D341Med (cell line): ENCODE measurements at places on chromosomes 5 and 9.

- peak; percentile 25 for DNase-seq
Observed at GRCh38 chr9:95907794-95908193, 32.3 kb downstream of the ERCC6L2 start.

- no peak for DNase-seq
Observed at GRCh38 chr9:5971740-5972139, 43.7 kb downstream of the RANBP6 start.

- DNase-seq: no peak
Observed at GRCh38 chr5:51958473-51958872, 575.2 kb downstream of the ISL1 start.

- no peak for DNase-seq
Observed at GRCh38 chr5:107418071-107418470, 252.7 kb downstream of the EFNA5 start.

GRCh38 chr5:33235304-33235703 is 205.5 kb upstream of the TARS1 start:
- no peak for DNase-seq

GRCh38 chr5:102865171-102865509 is 110.0 kb downstream of the PAM start:
- DNase-seq: no peak

DNA sequence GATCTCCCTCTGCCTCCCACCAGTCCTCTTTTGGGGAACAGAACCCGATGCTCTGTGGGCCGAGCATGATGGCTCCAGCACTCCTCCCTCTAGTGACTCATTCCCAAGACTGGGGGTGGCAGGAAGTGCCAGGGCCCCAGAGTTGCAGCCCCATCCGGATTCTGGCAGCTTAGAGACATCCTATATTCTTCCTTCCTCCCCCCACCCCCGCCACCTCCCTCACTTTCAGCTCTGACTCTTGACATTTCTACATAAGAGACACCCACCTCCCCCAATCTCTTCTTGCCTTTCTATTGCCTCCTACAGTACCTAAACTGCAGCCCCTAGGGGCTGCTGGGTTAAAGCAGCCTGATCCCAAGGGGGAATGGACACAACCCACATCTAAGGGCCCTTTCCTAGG is 47.1 kb upstream of the MATR3 start:
- no peak for DNase-seq

GRCh38 chr9:133679466-133680061 is 43.4 kb downstream of the DBH start:
- DNase-seq: no peak

DNA sequence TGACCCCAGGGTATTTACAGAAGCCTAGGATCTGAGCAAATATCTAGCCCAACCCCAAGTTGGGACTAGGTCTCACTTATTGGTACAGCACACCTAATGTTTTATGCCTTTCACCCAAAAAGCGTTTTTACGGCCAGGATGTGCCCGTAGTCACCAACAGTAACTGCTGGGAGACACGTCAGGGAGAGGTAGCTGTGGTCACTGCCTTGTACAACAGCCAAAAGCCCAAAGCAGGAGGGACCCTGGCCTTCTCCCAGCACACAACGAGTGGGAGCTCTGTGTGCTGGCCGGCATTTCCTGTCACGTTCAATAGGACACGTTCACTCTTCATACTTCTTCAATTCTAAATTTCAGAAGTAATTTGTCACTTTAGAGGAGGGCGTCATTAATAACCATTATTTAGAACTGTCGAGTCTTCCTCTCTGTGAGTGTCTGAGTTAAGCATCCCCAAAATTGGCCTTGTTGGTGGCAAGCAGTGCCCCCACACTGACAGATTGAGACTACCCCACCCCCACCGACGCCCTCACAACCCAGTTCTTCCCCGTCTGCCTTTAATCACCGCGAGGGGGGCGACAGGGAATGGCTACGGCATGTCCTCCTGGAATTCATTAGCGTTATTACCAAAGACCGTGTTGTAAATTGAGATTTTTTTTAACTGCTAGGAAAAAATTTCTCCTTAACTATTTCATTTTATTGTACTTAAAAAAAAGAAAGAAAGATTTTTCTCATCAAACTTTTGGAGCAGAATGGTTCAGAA is 80.7 kb downstream of the MVB12B start:
- DNase-seq: no peak

DNA sequence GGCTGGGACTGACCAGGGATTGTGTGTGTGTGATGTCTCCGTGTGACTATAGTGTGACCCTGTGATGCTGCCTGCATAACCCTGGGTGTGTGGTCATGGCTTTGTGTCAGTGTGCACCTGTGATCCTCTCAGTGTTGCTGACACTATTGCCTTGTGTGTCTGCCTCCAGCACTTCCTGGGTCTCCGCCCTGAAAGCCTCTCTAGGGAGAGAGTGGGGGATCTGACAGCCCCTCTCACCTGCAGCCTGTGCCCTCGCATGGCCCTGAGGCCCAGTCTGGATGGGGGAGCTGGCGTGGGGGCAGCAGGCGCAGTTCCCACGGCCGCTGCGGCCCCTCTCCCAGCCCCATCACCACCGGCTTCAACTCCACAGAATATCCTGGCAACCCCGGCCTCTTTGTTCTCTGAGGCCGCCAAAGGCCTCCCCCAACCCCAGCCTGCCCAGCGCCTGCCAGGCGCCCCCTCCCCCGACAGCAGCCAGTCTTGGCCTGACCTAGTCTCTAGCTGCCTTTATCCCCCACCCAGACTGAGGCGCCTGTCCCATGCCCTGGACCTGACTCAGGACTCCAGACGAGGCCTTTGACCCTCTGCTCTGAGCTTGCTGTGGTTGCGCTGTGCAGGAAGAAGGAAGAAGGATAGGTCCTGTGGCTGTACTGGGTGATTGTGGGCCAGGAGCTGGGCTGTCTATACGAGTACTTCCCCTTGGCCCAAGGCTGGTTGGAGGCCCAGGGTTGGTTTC is 38.7 kb downstream of the CXXC5 start:
- DNase-seq: no peak

GRCh38 chr5:3954199-3954598 is 358.6 kb downstream of the IRX1 start:
- no peak for DNase-seq

DNA sequence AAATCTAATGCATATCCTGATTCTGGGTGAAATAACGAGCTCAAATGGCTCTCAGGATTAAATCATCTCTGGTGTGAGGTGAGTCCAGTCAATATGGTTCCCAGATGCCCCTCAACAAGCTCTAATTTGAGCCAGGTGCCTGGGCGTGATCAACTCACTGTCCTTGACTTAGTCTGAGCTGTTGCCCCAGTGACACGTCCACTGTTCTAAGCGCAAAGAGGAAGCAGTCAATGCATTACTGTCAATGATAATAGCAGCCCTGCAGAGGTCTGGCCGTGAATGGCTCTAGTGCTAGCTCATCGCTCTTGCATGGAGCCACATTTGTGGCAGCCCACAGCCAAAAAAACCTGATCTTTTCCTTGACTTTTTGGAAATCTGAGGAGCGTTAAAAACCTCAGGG is 128.6 kb upstream of the EFNA5 start:
- no peak for DNase-seq

DNA sequence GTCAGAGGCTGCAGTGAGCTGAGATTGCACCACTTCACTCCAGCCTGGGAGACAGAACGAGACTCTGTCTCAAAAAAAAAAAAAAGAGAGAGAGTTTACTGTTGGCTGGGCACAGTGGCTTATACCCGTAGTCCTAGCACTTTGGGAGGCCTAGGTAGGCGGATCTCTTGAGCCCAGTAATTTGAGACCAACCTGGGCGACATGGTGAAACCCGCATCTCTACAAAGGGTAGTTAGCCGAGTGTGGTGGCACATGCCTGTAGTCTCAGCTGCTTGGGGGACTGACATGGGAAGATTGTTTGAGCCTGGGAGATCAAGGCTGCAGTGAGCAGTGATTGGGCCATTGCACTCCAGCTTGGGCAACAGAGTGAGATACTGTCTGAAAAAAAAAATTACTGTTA is 12.6 kb downstream of the HABP4 start:
- DNase-seq: no peak

- no peak for DNase-seq
Observed at GRCh38 chr5:168216989-168217388, 74.5 kb upstream of the WWC1 start.

DNA sequence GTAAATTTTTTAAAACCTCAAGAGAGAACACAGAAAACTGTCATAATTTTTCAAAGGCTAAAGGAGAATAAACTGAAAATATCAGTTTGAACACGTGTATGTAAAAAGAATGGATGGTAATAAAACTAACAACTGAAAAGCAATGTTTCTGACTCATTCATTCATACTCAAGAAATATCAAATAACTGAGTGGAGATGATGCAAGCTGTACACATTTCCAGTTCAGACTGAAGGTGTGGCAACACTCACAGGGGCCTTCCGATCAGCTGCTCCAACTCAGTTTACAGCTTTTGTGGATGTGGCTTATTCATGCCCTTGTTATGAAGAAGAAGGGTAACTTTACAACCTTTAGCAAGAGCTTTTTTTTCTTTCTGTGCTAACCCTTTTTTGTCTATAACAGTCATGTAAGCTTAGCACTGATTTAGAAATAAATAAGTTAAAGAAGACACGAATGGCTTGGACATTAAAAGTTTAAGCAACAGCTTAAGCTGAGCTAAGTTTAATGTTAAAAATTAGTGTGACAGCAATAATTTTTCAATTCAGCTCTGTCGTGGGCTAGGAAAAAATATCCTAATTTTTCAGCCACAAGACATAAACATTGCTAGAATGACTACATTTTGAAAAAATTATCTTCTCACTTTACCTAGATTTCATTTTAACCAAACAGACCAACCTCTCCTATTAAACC is 453.5 kb downstream of the RAB3C start:
- DNase-seq: no peak

DNA sequence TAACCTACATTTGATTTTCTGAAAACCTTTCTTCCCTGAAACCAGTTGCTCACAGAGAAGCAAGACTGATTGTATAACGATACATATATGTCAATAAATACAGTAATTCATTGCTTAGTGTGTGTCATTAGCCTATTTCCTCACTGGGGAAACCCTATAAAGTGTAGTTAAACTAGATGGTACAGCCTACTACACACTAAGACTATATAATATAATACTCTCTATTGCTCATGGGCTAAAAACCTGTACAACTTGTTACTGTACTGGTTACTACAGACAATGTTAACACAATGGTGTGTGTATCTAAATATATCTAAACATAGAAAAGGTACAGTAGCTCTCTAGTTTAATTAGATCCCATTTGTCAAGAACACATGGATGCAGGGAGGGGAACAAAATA is 181.2 kb downstream of the CDH18 start:
- DNase-seq: no peak

- no peak for DNase-seq
Observed at GRCh38 chr5:108129129-108129528, 252.8 kb downstream of the FBXL17 start.

- no peak for DNase-seq
Observed at GRCh38 chr5:177447611-177448243, 1.1 kb downstream of the PRR7 start.

- no peak for DNase-seq
Observed at GRCh38 chr9:31390403-31391025, 993.9 kb upstream of the ACO1 start.

DNA sequence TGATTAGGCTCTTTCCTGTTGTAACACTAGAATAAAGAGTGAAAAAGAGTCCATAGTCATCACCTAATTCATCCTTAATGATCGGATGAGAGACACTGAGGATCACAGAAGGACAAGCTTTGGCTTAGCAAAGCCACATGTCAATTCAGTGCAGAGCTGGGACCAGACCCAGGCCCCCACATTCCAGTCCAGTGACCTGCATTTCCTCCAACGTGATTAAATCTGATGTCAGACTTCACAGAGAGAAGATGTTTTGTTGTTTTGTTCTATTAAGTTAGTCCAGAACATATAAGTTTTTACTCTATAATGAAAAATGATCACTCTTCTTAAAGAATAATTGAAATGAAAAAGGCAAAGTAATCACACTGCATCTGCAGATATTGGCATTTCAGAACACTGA is 377.9 kb upstream of the PAPPA start:
- no peak for DNase-seq

GRCh38 chr9:114574438-114574837 is 13.1 kb upstream of the ATP6V1G1 start:
- DNase-seq: no peak

DNA sequence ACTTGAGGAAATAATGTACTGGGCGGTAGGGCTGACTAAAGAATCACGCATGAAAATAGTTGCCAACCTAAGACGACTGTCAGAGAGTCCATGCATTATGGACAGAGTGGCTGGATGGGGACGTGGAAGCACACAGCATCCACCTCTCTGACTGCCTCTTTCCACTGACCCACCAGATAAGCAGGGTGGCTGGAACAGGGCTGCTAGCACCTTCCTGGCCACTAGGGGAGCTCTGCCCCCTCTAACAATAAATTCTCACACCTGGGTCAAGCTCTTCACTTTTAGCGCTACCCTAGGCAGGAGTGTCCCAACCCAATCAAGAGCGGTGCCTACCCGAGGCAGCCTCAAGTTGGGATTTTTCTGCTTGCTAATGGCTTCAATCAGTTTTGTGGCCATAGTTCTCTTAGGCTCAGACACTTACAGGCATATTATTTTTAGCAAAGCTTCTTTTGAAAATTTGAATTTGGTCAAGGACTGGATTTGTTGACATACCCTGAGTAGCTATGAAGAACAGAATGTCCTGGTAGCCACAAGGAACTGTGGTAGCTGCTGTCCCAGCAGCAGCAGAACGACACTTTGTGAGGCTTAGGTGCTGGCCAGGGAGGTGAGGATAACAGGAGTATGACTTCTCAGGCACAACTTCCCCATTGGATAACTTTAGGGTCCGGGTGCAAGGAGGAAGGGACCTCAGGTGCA is 6.9 kb upstream of the TPM2 start:
- DNase-seq: peak; percentile 77

DNA sequence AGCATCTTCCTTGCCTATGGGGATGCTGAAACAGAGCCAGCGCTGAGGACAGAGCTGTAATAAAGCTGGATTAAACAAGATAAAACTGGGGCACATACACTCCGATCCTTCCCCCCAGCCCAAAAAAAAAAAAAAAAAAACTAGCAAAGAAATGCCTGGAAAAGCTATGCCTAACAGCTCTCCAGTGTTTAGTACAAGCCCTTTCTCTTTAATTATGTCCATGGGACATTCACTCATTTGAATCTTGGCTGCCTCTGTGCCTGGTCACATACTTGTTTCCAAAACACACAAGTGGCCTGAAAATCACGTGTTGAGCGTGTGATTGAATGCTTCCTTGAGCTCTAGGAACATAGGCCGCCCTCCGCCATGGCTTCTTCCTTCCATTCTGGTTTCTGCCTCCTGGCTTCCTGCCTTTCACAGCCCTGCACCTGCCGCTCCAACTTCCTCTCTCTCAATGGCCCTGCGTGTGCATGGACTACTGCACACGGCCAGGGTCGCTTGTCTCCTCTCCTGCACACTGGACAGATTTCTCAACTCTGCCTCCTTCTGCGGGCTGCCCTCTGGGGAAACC is 111.0 kb upstream of the RETREG1 start:
- DNase-seq: no peak

GRCh38 chr9:129283705-129284606 is 105.9 kb upstream of the IER5L start:
- peak; percentile 12 for DNase-seq

GRCh38 chr5:116076496-116076895 is 8.3 kb upstream of the COMMD10 start:
- DNase-seq: no peak
